ENCODE measurements at places on chromosomes 4 and X.

DNA sequence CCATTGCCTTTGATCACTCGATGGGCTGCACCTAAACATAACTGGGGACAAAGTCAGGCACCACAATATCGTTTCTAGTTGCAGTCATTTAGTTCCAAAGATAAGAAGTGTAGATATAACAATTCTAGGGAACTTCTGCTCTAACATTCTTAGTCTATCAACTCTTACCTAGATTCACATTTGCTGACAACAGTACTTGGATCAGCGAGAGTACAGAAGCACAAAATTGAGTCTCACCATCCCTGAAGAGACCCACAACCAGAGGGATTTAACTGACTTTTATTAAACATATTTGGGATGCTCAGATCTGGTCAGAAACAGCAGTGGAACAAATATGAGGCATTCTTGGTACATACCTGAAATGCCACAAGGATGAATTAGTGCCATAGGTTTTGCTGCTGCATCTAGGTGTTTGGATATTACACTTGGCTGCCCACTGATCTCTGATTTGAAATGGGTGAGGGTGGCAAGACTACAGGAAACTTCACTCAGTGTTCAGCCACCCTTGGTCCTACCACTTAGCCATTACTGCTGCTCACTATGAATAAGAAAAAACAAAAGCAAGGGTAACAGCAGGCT is 28.9 kb upstream of the HUWE1 start:
- no peak for DNase-seq

DNA sequence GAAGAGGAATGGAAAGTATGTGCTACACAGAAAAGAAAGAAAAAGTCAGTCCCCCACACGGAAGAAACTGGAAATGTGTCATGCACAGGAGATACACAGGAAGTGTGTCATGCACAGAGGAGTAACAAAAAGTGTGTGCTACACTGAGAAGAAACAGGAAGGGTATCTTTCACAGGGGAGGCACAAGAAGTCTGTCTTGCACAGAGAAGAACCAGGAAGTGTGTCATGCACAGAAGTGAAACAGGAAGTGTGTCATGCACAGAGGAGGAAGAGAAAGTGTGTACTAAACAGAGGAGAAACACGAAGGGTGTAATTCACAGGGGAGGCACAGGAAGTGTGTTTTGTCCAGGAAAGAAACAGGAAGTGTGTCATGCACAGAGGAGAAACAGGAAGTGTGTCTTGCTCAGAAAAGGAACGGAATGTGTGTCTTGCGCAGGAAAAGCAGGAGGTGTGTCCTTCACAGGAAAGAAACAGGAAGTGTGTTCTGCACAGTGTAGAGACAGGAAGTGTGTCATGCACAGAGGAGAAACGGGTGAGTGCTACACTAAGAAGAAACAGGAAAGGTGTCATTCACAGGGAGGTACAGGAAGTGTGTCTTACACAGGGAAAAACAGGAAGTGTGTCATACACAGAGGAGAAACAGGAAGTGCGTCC is 527.2 kb upstream of the PRKX start:
- DNase-seq, result no peak

DNA sequence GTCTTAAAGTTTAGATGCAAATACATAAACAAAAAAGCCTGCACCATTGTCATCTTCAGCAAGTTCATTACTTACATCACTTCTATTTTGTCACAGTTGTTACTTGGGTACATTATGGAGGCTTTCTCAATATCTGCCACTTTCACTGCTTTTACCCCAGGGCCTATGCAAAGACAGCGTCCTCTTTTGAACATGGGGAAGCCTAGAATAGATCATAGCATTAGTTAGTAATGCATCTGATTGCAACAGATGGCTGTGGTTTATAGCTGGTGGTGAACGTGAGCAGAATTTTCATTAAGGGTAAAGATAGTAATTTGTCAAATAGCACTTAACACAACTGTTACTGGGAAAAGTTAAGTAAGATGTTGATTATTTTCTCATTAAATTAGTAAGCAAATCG is 729 bp downstream of the CXCL11 start:
- no peak for DNase-seq

DNA sequence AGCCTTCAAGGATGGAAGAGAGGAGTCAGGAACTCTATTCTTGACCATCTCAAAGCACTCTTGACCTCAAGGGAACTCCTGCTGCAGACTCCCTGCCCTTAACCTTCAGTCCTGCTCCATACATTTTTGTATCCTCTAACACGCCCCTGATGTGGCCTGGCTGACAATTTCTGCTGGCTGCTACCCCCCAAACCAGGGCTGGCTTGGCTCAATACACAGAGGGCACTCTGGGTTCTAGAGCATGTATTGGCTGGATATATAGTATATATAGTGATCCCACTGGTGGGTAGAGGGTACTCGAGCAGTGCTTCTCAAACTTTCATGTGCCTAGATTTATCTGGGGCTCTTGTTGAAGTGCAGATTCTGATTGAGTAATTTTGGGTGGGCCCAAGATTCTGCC is 101.9 kb downstream of the SMIM20 start:
- no peak for DNase-seq

DNA sequence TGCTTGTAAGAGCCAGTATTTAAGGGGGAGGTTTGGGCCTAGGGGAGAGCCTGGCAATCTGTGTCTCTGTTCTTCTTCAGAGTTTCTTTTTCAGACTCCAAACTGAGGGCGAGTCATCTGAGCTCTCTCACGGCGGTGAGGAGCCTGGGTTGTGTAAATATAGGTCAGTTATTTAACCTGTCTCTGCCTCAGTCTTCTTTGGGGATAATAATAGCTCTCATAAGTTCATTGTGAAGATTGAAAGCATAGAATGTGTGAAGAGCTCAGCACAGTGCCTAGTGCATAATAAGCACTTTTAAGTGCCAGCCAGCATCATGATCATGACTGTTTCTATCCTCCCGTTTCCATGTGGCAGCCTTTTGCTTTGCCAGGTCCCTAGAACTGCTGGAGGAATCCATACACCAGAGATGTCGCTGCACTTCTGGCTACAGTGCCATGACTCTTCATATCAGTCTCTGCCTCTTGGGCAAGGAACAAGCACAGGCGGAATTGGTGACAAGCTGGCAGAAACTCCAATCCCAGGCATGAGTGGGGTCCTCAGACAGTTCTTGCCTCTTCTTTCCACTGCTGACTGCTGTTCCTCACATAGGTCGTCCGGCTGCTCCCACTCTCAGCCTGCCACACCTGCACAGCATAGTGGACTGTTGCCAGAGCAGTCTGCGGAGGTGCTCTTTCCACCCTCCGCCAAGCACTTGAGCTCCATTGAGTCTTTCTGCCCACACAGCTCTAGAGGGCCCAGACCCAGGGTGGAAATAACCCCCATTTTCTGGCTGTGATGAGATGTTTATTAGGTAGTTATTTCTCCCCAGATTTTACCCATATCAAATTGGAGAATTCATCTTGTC is 103.7 kb upstream of the MAML3 start:
- no peak for DNase-seq

GRCh38 chrX:68832101-68832416 is 3.2 kb downstream of the EFNB1 start:
- DNase-seq, result no peak

DNA sequence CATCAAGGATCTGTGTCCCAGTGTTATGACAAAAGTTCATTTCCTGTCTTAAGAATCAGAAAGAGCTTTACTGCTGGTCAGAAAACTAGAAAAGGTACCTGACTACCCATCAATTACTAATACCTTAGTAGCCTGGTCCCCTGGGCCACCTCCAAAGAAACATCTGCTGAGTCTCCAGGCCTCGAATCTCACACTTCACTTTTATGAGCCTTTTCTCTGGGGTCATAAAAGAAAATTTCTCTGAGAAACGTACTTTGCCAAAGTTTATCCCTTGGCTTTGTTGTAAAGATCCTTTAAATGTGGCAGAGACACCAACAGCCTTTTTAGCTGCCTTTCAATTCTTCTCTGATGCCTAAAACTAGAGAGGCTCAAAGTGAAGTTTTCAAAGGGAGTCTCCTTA is 17.8 kb downstream of the GUCY1A1 start:
- DNase-seq, result no peak

GRCh38 chr4:131388277-131388676 is 1760.8 kb upstream of the PCDH10 start:
- DNase-seq, result no peak

GRCh38 chrX:150361777-150362351 is 1.3 kb upstream of the MAMLD1 start:
- DNase-seq, result peak; percentile 33

DNA sequence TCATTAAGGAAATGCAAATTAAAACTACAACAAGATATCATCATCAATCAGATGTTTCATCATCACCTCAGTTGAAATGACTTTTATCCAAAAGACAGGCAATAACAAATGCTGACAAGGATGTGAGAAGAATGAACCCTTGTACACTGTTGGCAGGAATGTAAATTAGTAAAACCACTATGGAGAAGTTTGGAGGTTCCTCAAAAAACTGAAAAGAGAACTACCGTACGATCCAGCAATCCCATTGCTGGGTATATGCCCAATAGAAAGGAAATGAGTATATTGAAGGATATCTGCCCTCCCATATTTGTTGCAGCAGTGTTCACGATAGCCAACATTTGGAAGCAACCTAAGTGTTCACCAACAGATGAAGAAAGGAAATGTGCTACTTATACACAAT is 50.6 kb upstream of the STARD8 start:
- no peak for DNase-seq

DNA sequence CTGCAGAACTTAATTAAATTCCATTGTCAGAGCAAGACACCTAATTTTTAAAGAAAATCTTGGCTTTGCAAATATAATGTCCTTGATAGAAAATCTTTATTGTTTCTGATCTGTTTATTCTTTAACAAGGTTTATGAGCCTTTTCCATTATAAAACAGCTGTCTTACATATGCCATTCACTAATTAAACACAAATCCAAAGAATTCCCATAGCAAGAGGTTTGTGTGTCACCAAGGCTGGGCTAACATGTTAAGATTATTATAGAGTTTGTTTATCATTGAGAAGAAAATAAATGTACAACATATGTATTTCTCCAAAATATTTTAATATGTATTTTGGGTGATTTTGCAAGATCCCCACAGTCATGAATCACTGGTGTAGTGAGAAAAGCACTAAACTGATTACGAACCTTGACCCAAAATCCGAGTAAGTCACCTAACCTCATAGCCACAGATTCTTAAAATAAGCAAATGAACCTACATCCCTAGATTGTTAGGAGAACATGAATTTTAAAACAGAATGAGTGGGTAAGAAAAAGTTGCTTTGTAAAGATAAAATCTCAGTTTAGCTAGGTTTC is 694.8 kb upstream of the INTU start:
- DNase-seq, result no peak

DNA sequence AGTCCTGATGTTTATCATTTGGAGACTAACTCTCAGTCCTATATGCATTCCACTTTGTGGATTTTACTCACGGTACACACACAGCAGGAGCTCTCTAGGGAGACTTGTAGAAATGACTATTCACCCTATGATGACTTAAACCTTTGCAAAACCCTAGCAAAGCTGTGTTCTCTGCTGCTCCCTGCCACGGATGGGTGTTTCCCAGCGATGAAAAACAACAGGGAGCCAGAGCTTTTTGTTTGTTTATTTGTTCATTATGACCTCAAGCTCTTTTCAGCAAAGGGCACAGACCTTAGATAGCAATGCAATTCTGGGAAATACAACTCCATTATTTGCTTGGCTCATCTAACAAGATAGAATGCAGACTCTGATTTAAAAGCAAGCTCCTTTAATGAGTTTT is 156.6 kb downstream of the GRIA3 start:
- no peak for DNase-seq

- no peak for DNase-seq
These were observed 544.3 kb downstream of the TRIML1 start for GRCh38 chr4:188683571-188683970.

DNA sequence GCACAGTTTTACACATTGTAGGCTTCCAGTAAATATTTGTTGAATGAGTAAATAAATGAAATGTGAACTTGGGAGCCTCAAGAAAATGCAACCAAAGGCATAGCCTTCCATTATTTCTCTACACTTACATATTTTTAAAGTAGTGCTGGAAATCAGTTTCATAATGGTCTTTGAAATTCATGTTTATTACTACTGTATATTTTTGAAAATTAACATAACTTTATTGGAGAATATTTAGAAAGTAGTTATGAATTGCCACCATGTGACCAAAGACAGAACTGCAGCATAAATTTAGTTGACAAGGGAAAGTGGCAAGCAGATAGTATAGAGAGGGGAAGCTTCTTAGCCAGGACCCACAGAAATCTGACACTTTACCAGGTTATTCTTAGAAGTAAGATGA is 6.4 kb downstream of the TCEAL8 start:
- DNase-seq, result no peak

GRCh38 chrX:80432441-80432840 is 12.2 kb downstream of the TENT5D start:
- no peak for DNase-seq

All from A172 (cell line).